Activated T-cell treated with anti-CD3 and anti-CD28 coated beads for 48 hours (primary cell): ENCODE measurements at places on chromosomes 5 and 9.

DNA sequence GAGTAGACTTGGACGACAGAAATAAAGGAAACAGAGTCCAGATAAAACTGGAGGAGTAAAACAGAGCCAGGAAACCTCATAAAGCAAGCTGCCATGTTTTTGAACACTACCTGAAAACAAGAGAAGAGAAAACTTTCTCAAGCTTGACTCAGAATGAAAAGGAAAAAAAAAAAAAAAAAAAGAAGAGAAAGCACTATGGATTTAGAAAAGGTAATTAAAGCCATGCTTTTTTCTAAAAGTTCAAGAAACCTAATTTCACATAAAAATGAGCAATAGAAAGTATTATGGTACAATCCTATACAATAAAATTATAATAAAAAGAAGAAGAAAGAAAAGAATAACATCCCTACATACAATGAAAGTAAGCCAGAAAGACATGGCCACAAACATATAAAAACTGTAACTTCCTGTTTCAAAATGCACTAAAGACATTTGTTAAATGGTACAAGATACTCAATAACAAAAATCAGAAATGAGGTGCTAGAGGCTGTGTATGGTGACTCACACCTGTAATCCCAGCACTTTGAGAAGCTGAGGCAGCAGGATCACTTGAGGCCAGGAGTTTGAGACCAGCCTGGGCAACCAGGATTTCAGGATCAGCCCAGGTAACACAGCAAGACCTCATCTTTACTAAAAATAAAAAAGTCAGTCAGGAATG is 129.5 kb downstream of the SIL1 start:
- DNase-seq, result no peak

DNA sequence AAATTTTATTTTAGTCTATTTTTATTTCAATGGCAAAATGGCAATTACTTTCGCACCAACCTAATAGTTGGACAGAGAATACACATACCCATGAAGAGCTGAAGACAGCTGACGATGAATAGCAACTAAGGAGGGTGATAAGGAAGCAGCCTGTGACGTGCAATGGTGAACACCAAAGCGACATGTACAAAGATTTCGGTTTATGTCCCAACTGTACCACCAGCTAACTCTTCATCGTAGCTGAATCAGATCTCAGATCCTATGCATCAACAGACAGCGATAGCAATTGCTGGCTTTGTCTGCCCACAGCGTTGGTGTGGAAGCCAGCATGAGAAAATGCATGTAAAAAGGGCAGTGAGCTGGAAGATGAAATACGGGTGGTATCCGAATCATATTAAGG is 130.6 kb upstream of the ANKH start:
- no peak for DNase-seq

DNA sequence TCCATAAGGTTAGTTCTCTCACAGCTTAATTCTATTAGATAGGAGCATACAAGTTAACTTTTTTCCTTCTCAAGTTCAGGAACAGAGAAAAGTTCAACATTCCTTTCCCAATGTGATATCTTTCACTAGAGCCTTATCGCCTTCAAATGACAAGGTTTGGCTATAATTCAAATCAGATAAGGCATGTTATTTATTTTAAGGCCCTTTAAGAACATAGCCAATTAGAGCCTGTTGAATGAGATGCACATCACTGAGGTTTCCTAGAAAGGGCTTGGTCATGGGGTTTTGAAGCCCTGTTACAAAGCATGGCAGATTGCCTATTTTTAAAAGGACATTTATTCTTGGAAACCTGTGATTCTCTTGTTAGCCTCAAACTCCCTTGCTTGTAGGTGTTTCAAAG is 123.4 kb downstream of the BASP1 start:
- DNase-seq, result no peak

- DNase-seq, result no peak
Observed at GRCh38 chr5:105773241-105773640, 1897.5 kb downstream of the EFNA5 start.

DNA sequence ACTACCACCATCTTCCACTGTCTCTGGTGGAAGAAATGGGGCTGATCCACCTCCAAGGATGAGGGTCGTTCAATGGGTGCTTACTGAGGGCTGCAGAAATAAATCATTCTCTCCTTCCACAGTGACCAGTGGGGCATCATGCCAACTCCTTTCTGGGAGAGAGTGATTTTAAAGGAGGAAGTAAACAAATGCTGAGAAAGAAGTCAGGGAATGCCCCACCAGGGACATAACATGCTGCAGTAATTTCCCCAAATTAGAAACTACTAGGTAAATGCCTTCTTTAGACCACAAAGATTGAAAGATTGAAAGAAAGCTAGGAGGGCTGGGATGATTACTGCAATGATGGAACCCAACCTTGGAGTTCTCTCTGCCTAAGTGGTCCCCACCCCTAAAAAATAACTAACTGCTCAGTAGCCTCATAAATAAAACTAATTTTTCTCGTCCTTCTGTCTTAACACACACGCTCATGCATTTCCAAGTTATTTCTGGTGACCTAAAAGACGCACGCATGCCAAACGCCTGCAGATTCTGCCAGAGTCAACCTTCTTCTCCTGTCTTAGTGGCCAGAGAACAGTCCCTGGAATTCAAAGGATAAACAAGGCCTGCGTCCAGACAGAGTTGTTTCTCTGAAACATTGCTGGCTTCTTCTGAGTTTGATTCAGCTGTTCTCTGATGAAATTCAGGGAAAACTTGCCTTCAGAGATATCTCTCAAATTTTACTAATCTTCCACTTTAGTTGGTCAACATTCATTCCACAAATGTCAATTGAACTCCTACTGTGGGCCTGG is 250.0 kb downstream of the NR3C1 start:
- no peak for DNase-seq

GRCh38 chr5:113632996-113633395 is 119.5 kb downstream of the YTHDC2 start:
- no peak for DNase-seq
